ENCODE measurements at places on chromosomes 5 and 9.

DNA sequence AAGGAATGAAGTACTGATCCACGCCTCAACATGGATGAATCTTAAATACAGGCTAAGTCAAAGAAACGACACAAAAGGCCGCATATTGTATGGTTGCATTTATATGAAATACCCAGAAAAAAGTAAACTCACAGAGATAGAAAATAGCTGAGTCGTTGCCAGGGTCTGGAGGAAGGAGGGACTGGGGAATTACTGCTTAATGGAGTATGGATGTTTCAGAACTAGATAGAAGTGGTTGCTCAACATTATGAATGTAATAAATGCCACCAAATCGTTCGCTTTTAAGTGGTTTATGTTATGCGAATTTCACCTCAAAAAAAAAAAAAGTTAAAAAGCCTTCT, 784 bp upstream of the MSANTD3 start:
- no peak for DNase-seq

DNA sequence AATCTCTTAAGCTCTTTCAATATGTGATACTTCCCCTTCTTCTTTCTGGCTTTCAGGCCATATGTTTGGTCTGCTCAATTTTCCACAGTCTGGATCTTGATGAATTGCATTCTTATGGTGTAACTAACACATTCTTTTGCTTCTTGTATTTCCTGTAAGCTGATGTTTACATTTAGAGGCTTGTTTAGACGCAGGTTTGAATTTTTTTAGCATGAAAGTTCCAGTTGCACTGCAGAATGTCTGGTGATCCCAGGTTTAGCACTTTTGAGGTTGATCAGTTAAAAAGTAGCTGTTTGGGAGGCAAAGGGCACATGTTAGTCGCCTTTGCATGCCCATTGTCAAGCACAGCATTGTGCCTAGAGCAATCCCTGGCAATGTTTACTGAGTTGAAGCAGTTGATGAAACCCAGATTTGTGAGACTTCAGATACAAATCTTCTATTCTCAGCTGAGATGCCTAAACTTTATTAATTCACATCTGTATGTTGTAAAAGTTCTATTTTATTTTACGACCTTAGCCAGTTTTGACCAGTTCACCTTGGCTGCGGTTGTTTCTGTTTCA, 59.6 kb upstream of the SPATA31C2 start:
- no peak for DNase-seq

DNA sequence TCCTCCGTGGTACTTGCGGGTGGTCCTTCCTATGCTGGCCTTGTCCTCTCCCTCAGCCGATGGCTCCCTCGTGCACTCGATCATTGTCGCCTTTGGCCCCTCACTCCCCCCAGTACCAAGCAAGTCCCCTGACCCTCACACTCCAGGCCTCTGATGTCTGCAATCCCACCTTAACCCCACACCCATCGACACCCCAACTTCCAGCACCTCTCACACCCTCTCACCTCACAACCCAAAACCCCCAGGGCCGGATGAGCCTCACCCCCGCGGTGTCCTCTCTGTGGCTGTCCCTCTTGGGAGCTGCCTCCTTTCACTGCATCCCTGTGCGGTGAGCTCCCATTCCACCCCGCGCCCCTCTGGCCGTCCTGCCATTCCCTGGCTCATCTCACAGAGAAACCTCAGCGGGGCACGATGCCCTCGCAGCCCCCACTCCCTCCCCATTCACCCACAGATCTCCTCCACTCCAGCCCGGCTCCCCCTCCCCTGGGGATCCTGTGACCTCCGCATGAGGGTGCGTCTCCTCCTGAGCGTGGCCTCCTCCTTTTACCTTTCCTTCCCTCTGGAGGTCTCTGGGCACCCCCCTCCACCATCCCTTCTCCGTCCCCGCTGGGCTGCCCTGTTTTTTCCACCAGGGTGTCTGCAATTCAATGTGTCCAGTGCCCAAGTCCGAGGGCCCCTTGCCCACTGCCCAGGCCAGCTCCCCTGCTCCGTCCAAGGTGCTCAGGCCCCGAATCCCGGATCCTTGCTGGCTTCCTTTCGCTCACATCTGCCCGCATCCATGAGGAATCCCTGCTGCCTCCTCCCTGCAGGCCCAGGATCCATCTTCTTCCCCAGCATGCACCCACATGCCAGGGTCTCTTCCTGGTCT, 15.8 kb upstream of the RNU6ATAC start:
- no peak for DNase-seq

DNA sequence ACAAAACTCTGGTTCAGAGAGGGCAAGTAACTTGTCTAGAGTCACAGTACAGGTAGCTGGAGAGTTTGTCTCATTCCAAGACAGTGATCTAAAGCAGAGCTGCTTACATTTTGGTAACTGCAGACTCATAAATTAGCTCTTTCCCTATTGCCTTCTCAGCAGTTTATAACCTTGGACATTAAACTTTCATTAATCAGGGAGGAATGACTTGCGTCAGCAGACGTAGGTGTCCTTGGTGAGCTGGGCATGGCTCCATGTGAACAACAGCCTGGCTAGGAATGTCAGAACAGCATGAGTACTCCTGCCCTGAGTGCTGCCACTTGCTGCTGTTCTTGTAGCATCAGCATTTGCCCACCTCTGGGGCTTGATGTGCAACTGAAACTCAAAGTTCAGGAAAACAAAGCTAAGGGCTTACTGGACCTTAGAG, 2.2 kb upstream of the ALDOB start:
- DNase-seq: no peak

GRCh38 chr5:173247510-173247909, 12.5 kb upstream of the NKX2-5 start:
- no peak for DNase-seq

DNA sequence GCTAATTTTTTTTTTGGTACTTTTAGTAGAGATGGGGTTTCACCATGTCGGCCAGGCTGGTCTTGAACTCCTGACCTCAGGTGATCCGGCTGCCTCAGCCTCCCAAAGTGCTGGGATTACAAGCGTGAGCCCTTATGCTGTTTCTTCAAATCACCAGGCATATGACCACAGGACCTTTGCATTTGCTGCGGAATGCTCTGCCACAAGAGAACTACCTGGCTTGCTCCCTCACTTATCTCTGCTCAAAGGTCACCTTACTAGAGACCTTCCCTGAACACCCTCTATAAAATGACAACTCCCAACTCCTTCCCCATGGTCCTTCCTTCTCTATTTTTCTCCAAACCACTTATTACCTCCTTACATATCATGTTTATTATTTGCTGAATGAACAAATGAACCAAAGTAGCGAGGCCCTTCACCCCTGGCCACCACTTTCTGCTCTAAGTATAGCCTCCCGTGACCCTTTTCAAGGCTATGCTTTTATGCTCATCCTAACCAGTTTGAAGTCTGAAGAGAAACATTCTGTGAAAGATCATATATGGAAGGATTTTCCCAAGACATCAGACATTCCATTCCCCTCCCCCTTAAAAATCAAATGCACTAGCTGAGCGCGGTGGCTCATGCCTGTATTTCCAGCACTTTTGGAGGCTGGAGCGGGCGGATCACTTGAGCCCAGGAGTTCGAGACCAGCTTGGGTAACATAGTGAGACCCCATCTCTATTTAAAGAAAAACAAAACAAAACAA, 1.3 kb downstream of the ZER1 start:
- DNase-seq: no peak

- DNase-seq: no peak
Observed at GRCh38 chr5:173727839-173728778, 111.7 kb upstream of the BOD1 start.

- DNase-seq: no peak
Observed at GRCh38 chr5:127412698-127413097, 104.7 kb upstream of the PRRC1 start.

DNA sequence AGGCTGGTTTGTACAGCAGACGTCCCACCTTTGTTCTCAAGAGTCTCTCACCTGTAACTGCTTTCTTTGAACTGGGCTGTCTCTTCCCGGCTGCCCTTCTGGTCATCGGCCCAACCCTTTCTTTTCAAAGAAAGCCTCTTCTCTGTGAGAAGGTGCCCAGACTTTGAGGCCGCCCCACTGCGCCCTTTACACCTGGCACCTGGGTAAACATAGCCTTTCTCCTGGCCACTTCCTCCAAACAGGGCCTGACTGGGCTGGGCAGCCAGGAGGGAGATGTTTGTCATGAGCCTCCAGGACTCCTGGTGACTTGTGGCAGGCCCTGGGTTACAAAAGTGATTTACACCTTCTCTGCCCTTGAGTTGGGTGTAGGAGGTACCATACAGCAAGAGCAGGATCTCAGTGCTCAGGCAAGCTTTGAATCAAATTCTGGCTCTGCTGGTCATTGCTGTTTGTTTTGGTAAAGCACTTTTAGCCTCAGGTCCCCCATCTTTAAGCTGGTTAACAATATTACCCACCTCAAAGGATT, 127.2 kb upstream of the CXCL14 start:
- no peak for DNase-seq

DNA sequence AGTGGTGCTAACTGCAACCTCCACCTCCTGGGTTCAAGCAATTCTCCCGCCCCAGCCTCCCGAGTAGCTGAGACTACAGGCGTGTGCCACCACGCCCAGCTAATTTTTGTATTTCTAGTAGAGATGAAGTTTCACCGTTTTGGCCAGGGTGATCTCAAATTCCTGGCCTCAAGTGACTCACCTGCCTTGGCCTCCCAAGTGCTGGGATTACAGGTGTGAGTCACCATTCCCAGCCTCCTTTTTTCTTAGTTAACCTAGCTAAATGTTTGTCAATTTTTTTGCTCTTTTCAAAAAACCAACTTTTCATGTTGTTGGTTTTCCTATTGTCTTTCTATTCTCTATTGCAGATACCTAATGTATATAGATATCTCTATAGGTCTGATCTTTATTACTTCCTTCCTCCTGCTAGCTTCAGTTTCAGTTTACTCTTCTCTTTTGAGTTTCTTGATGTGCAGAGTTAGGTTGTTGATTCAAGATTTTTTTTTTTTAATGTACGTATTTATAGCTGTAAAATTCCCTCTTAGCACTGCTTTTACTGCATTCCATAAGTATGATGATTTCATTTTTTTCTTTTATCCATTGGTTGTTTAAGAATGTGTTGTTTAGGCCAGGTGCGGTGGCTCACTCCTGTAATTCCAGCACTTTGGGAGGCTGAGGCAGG, 32.9 kb downstream of the FGD3 start:
- DNase-seq: no peak

GRCh38 chr5:40223884-40224402, 455.8 kb upstream of the PTGER4 start:
- DNase-seq: peak; percentile 23

DNA sequence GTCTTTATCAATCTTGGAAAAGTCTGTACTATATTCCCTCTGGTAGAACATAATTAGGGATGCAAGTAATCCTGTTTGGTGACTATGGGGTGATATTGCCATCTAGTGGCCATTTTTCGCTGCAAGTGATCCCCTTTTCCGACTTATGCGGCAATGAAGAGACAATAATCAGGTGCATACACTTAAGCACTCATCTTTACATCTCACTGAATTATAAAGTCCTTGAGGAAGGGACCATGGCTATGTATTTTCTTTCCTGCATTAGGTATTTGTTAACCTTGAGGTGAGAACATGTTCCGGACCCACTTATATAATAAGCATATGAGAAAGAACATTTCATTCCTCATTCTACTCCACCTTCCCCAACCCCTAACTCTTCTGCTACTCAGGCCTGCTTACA, 19.6 kb upstream of the LIX1 start:
- DNase-seq: peak; percentile 72

DNA sequence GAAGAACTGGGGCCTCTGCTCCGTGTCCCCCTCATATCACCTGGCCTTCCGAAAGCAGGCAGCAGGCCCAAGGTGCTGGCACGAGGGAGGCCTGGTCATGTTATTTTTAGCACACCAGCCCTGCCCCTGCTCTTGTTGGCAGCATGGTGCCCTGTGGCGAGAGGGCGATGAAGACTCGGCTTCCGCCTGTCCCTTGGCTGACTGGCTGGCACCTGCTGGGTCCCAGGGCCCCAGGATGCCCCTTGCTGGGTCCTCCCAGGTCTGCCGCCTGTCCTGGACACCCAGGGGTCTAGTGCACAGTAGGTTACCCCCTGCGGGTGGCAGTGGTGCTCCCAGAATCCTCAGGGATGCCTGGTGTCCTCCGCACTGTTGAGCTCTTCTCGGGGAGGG, 77.0 kb downstream of the RXRA start:
- DNase-seq: no peak

- no peak for DNase-seq
Observed at GRCh38 chr5:6491919-6492290, 43.2 kb downstream of the UBE2QL1 start.

GRCh38 chr9:110886832-110887231, 151.4 kb downstream of the LPAR1 start:
- DNase-seq: no peak

GRCh38 chr5:53164478-53165165, 55.1 kb upstream of the MOCS2 start:
- no peak for DNase-seq

GRCh38 chr5:65776441-65777141, 54.6 kb downstream of the NLN start:
- no peak for DNase-seq

DNA sequence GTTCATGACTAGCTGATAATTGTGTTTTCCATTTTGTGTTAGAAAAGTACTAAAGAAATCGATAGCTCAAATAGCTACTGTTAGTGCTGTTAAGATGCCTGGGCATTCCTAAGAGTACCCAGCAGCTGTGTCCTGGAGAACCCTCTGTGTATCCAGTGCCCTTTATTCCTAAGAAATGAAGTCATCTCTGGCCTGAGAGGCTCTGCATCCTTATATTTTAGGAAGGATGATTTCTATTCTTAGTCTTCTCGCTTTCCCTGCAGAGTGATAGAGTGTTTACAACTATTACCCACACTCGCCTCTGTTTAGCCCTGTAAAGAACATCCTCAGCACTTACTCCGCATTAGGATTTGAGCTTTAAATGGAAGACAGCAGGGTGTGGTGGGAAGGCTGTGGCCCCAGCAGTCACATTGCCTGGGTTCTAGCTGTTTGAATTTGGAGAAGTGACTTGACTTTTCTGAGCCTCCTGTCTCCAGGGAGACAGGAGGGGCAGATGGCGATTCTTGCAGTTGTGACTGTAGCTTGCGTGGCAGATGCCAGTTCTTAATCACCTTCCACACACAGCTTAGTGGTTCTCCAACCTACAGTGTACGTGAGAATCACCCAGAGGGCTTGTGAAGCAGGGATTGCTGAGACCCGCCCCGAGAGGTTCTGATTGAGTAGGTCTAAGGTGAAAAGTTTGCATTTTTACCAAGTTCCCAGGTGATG, 177.2 kb upstream of the PITX1 start:
- no peak for DNase-seq
